ENCODE measurements at places on chromosomes 11 and 22.

- DNase-seq = no peak
Measured at GRCh38 chr22:40612291-40612751, 24.2 kb downstream of the MRTFA start.

- no peak for DNase-seq
Measured at GRCh38 chr11:123822599-123822998, 16.4 kb upstream of the OR6M1 start.

DNA sequence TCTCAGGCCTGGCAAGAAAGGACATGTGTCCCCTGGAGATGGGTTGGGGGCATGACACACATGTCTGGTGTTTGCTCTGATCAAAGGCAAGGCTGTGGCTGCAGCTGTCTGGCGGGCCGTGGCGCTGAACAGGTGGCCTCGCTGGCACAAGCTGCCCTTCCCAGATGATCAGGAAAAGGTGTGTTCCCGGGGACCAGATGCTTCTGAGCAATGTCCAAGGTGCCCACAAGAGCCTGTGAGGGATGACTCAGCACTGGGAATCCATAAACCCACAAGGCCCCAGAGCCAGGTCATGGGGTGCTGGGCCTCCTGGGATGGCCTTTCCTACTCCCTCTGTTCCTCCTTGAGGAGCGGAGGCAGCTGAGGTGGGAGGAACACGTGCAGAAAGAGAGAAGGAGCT is 9.7 kb upstream of the LRP5 start:
- no peak for DNase-seq

DNA sequence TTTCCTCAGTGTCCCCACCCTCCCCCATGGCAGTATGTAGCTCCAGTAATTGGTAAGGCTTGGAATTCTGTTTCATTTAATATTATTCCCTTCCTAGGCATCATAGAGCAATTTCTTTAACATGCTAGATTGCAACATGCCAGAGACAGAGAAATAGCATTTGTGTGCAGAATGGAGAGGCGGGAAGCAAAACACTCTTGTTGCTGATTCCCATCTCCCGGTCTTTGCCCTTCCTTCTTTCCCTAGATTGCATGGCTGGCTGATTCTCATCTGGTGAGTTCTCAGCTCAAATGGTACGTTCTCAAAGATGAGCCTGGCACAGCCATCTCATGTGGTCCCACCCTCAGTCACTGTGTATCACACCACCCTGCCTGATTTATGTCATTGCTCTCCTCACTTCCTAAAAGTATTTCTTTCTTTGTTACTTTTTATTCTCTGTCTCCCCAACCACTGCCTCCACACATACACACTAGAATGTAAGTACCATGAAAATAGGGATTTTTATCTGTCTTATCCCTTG is 66.9 kb downstream of the ARFGAP2 start:
- DNase-seq = no peak

DNA sequence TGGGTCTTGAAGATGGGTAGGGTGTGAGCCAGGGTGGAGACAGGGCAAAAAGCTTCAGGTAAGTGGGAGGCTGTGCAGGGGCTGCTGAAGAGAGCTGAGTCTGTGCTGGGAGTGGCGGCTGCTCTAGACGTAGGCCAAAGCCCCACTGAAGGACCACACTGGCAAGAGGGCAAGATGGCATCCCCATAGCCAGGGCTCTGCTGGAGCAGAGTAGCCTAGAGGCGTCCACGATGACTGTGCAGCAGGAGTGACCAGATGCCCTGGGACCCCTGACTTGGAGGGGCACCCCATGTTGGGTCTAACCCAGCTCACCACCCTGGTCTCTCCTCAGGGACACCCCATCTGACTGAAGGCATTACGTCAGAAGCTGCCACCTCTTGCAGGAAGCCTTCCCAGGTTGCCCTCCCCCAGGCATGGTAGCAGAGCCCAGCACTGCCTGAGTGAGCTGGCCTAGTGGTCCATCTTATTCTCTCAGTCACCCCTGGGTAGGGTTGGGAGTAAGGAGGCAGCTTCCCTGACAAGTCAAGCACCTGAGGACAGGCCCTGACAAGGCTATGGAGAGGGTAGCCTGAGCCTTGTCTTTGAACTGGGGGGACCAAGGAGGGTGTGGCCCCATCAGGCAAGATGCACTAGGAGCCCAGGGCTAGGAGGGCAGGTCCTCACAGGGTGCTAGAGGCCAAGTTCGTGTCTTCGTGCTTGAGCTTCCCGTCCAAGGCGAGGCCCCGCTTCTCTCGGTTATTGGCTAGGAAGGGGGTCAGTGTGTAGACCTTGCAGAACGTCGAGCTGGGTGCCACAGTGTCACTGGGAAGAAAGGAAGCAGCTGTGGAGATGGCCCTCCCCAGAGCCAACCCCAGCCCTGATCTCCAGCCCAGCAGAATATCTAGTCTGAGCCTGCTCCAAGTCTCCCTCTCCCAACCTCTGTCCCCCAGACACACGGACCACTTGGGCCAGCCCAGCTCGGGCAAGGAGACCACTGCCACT is 33.1 kb downstream of the TPBGL start:
- no peak for DNase-seq

DNA sequence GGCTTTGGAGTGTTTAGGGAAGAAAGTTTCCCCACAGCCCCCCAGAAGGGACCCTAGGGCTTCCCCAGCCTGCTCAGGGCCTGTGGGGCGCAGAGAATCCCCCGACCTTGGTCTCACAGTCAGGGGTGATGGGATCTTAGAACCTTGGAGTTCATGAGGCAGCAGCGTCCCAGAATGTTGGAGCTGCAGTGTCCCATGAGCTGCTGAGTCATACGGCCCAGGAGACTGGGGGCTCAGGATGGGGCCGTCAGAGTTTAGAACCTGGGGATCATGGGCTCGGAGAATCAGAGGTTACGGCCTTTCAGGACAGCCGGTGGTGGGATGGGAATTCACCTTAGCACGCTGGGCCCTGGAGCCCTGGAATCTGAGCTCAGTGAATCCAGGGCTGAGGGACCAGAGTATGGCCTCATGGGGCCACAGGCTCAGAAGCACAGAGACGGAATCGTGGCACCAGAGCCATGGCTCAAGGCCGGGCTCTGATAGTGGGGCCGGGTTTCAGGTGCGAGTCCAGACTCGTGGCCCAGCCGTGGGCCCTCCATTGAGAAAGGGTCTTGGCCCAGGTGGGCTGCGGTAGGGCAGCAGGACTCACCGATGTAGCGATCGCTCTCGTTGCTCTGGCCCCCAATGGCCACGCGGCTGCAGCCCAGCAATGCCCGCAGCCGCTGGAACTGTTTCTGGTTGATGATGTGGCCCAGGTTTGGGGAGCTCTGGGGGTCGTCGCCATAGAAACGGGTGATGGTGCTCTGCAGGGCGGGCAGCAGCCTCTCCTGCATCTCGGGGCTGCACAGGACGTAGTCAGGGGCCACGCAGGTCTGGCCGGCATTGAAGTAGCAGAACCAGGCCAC is 9.5 kb downstream of the ALDH3B2 start:
- DNase-seq = no peak

GRCh38 chr11:13875643-13876042 is 86.9 kb upstream of the SPON1 start:
- DNase-seq = no peak

- DNase-seq = no peak
Measured at GRCh38 chr22:21569459-21570170, 2.1 kb downstream of the UBE2L3 start.

- peak; percentile 71 for DNase-seq
Measured at GRCh38 chr11:8015753-8016239, 28.7 kb downstream of the EIF3F start.

DNA sequence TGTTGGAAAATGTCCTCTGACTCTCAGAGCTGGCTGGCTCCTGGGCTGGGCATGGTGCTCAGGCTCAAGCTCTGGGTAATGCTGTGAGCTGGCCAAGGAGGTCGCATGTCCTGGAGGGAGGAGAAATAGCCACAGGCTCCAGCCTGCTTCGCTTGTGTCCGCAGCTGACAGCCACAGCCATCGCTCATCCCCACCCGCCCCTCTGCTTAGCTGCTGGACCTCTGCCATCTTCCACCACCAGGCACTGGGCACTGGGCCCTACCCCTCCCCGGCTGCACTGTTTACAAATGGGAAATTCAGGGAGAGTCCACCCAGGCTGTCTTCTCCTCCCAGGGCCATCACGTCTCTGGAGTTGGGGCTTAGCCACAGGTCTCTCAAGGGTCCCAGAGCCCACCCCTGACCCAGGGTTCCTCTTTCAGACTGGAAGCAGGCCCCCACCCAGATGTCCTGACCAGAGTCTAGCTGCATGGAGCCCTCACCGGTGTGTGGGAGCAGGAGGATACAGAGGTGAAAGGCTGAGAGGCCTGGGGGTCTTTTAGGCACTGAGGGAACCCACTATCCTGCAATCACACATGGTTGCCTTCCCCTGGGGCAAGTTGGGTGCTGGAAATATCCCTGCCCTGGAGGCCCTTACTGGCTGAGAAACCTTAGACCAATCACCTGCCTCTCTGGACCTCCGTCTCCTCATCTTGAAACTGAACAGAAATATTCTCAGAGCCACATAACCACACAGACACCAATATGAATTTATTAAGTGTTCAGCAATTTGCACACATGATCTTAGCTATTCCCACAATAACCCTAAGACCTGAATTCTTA is 62.7 kb downstream of the CD82 start:
- peak; percentile 7 for DNase-seq

- no peak for DNase-seq
Measured at GRCh38 chr11:61505640-61506155, 2.9 kb upstream of the LRRC10B start.

GRCh38 chr22:50622723-50623327 is 5.1 kb downstream of the ARSA start:
- no peak for DNase-seq

- peak; percentile 96 for DNase-seq
Measured at GRCh38 chr11:86515297-86516094, 140.8 kb downstream of the CCDC81 start.

Measured in fibroblast of skin of right quadriceps (primary cell).